ENCODE measurements at places on chromosomes 3 and 15.

DNA sequence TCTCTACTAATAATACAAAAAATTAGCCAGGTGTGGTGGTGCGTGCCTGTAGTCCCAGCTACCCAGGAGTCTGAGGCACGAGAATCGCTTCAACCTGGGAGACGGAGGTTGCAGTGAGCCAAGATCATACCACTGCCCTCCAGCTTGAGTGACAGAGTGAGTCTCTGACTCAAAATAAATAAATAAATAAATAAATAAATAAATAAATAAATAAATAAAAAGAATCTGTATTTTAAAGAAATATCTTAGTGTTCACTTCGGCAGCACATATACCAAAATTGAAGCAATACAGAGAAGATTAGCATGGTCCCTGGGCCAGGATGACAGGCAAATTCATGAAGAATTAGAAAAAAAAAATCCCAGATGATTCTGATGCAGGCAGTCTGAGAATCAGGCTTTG is 51.9 kb downstream of the ROBO2 start:
- DNase-seq, result no peak

- DNase-seq, result no peak
Measured at GRCh38 chr15:73854265-73854664, 19.1 kb upstream of the TBC1D21 start.

GRCh38 chr15:47405365-47406162 is 311.7 kb upstream of the SEMA6D start:
- DNase-seq, result no peak

- DNase-seq, result no peak
Measured at GRCh38 chr3:152095472-152095871, 173.3 kb upstream of the MBNL1 start.

GRCh38 chr3:10335871-10336622 is 15.1 kb upstream of the SEC13 start:
- no peak for DNase-seq

- DNase-seq, result no peak
Measured at GRCh38 chr3:30742796-30743619, 136.6 kb downstream of the TGFBR2 start.

DNA sequence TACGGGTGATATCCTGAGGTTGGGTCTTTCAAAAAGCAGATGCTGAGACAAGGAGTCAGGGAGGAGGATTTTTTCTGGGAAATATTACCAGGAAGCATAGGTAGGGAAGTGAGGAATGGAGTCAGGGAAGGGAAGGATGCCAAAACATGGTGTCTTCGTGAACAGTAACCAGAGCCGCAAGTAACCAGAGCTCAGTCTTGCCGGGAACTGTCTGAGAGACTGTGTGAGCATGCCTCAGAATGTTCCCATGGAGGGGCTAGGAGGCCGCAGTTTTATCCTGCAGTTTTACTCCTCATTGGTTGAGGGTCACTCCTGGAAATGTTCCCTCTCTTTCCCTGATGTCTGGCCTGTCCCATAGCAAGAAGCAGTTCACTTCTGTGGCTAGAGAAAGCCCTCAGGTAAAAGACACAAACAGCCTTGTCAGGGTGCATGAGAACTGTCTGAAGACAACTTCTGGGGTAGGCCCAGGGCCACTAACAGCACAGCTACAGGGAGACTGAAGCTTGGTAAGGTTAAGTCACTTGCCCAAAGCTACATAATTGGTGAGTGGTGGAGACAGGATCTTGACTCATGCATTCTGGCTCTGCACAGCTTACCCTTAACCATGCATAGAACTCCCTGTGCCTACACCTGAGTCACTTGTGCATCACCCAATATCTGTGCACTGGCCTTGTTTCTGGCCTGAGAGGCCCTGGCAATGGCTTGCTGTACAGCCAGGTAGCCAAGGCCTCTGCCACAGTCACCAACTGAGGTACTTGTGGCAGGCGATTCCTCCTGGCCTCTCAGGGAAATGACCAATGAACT is 76.3 kb upstream of the FRMD4B start:
- no peak for DNase-seq

GRCh38 chr3:14441920-14442300 is 39.5 kb downstream of the SLC6A6 start:
- DNase-seq, result no peak

GRCh38 chr3:11197484-11197883 is 43.2 kb downstream of the HRH1 start:
- no peak for DNase-seq

- DNase-seq, result no peak
Measured at GRCh38 chr15:63800739-63801138, 33.0 kb downstream of the HERC1 start.

DNA sequence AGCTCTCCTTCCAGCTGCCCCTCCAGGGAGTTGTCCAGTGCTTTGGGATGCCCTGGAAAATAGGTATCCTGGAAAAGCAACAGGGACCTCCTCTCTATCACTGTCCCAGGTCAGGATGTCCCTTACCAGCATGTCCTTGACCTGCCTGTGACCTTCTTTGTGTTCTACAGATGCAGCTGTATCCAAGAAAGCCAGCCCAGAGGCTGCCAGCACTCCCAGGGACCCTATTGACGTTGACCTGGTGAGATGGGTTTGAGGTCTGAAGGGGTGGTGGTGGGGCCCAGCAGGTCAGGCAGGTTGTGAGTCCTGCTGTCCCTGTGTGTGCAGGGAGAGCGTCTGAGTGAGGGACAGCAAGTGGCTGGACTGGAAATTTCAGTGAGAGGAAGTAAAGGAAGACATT is 30.2 kb downstream of the PML start:
- no peak for DNase-seq

GRCh38 chr15:25134546-25134945 is 179.8 kb downstream of the SNRPN start:
- no peak for DNase-seq

GRCh38 chr15:96549136-96549535 is 218.6 kb downstream of the NR2F2 start:
- no peak for DNase-seq

DNA sequence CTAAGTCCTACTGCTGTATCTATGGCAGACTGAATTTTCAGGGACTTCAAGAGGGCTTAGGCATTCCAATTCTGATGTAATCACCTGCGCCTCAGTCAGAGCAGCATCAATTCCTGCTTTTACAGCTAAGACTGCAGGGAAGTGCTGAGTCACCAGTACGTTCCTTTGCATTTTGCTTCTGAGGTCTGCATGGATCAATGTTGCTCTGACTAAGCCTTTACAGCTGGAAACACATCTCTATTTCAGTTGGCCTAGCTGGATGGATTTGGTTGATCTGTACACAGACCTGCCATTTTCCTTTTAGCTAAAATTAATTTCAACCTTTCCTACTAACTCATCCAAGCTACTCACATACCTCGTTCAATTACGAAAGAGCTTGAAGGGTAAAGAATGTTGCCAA is 51.3 kb downstream of the ETV5 start:
- DNase-seq, result no peak
